NCI-H1694 treated with DMSO at 0.1 percent for 48 hours (cell line): ENCODE measurements at places on chromosomes 6 and 20.

- no peak for DNase-seq
These were observed 42.8 kb upstream of the ID1 start for GRCh38 chr20:31562241-31562640.

GRCh38 chr20:32606107-32606506 lies 21.0 kb upstream of the NOL4L start:
- no peak for DNase-seq

DNA sequence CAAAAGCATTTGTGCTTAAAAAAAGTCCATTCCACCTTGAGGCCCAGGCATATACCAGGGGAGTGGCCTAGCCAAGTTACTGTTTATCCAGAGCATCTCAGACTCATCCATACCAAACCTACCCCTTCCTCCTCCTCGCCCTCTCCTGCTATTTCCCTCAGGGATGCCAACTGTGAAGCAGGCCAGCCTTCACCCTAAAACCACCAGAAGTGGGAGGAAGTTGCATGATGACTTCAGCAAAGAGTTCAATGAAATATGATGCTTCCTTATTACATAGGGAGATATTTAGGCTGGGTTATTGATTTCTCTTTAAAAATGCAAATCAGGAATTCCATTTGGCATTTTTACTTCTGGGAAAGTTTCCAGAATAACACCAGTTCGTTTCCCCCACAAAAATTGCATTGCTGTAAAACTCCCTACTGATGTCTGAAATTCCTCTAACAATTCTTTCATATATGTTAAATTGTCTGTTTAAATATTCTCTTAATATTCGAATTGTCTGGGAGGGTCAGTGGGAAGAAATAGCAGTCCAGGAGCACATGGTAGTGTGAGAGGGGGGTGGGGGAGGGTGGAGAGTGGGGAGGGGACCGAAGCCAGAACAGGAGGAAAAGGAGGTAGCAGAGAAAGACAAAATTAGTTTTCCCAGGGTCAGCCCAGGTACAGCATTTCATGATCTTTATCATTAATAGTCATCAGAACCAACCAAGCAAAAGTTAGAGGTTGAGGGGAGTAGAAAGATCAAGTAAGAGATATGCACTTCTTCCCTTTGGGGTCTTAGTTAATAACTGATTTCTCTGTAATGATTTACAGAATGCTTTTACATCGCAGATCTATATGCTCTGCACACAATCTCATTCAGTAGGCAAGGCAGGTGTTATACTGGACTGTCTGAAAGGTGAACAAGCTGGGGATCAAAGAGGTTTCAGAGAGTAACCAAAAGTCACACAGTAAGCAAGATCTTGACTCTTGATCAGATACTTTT lies 1.7 kb upstream of the TCP11 start:
- no peak for DNase-seq

- no peak for DNase-seq
These were observed 62.8 kb downstream of the LY86 start for GRCh38 chr6:6651335-6651734.
